CD4-positive, alpha-beta memory T cell (primary cell): ENCODE measurements at places on chromosomes 4 and X. TPM values are rescaled to one million over a fixed set of nuclear protein-coding genes. Genes with fewer than 3 reads are reported as not detected.

Gene UCP1
- not detected for total RNA-seq

Gene ARHGEF9
- total RNA-seq = 23.1 TPM

Gene SLC26A1
- 1.6 TPM for total RNA-seq

Gene GSX2
- not detected for total RNA-seq

Gene TBCK
- total RNA-seq = 61.3 TPM

Gene DOK7
- not detected for total RNA-seq

Gene HSFX1
- total RNA-seq = 2.8 TPM

Gene SPANXC
- not detected for total RNA-seq
